NCI-H524 treated with DMSO at 0.1 percent for 48 hours (cell line): ENCODE measurements at places on chromosomes 12 and 14.
A peak's percentile ranks its signal among the peaks of the same experiment; 100 is the strongest.

GRCh38 chr12:122851820-122852219 is 16.6 kb downstream of the HIP1R start:
- no peak for DNase-seq

DNA sequence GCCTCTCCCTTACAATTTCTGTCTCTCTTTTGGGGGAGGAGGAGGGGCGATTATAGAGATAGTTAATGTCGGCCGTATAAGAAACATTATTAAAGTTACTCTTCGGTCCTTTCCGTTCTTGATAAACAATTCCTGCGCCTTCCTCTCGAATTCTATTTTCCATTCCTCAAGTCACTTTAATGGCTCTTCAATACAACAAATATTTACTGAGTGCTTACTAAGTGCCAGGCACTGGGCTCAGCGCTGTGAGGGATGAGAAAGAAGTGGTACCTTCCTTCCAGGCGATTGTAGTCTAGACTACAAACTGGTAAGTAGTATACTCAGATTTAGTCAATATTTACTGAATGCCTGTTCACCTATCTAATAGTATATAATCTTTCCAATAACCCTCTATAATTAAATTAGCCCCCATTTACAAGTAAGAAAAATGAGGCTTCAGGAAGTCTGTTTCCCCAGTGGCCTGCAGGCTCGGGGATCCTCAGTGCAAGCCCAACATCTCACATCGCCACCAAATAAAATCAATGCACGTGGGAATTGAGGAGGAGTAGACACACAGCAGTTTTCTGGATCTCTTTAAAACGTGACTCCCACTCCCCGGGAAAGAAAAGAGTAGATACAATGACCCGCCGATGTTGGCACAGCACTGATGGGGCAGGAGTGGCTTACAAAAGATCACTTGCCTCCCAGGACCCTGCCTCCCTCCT is 589 bp upstream of the ZNF219 start:
- DNase-seq: no peak

- no peak for DNase-seq
These were observed 8.1 kb upstream of the RIC8B start for GRCh38 chr12:106766393-106766826.

DNA sequence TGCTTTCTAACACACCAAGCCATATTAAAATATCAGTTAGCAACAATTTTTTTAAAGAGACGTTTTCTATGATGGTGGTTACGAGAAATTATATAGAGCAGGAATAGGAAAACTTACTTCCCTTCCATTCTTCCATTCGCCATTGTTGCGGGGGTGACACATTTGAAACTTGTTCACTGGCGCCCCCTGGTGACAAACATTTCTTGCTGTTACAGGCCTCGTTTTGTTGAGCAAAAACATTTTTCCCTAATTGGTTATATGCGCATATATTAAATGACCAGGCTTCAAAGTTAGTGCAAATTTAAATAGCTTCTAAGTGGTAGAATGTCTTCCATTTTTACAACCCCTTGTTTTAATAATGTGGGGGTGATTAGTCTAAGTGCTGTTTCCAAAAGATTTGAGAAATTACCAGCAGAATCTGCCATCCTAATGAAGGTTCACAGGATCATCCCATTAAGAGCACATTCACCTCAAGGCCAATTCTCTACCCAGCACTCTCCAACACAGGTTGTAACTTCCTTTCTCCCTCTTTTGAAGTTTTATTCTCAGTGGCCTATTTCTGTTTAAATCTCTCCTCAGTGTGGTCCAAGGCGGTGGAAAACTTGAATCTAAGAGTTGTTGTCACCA is 1124.7 kb downstream of the FLRT2 start:
- DNase-seq: peak; percentile 29

DNA sequence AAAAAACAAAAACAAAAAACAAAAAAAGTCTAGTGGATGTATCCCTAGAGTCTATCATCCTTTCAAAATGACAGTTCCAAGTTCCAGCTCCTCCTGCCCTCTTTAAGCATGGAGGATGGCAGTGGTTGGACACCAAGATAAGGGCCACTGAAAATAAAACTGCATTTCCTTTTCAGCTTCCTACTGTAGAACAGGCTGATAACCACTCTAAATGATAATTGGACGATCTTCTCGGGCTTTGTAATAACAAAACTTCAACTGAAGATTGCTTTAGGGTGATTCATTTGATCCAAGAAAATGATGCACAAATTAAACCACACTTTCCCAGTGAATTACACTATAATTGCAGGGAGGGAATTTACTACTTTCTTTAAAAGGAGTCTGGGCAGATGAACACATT is 42.2 kb upstream of the CRACR2A start:
- DNase-seq: no peak

- DNase-seq: no peak
These were observed 143.0 kb downstream of the AKAP6 start for GRCh38 chr14:32472076-32472475.

GRCh38 chr14:52044791-52045522 is 23.9 kb downstream of the NID2 start:
- no peak for DNase-seq

DNA sequence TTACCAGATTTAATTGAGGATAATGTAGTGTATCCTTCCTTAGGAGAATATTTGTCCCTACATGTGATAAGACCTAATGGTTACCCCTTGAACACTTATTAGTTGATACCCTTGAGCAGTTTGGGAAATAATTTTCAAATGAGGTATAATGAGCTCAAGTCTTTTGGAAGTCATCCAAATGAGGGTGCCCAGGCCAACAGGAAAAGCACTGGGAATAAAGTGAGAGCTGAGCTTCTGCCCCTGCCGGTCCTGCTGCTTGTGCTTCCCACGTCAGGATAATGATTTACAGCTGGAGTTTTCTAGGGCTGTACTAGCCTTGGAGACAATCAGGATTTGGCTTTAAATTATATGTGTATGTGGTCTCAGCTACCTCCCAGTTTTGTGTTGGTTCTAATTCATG is 178.8 kb upstream of the FRMD6 start:
- peak; percentile 71 for DNase-seq

- DNase-seq: no peak
These were observed 845 bp downstream of the TMEM132C start for GRCh38 chr12:128267651-128268378.

DNA sequence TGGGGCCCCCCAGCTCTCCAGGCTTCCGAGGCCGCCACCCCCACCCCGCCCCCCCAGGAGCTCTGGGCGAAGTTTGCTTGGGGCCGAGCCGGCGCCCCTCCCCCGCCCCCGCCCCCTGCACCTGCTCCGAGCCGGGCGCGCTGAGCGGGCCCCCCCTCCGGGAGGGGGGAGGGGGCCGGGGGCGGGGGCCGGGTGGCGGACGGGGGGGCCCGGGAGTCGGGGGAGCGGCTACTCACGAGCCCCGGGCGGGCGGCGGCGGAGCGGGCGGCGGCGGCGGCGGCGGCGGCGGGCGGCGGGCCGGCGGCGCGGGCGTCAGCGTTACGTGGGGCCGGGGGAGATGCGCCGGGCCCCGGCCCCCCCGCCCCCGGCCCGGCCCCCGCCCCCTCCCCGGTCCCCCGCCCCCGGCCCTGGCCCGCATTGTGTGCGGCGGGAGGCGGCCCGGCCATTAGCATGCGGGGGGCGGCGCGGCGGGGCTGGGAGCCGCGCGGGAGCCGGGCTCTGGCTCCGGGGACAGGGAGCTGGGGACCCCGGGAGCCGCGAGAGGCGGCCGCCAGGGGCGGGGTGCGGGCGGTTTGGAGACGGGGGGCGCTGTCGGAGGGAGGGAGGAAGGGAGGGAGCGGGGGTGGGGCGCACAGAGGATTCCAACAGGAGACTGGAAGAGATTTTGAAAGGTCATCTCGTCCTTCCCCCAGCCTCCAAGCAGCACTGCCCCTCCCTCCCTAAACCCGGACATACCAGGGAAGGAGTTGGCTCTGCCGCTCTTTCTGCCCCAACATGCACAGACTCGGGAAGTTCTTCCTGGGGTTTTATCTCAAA is at the start of gene ZNF219:
Gene ZNF219, minus strand, starts transcription at position 580 of the 816 bp plus-strand sequence. CDS start 5,064 bp downstream, outside the sequence.
- DNase-seq: no peak

- no peak for DNase-seq
These were observed 3.3 kb upstream of the CRIP2 start for GRCh38 chr14:105471297-105471821.

- DNase-seq: no peak
These were observed 28.1 kb downstream of the USP15 start for GRCh38 chr12:62288328-62288727.

- DNase-seq: no peak
These were observed 12.4 kb upstream of the EVL start for GRCh38 chr14:100052819-100053218.

GRCh38 chr12:56087220-56087619 is 7.3 kb downstream of the ERBB3 start:
- no peak for DNase-seq

- no peak for DNase-seq
These were observed 81.8 kb downstream of the IRF2BPL start for GRCh38 chr14:76946753-76947077.

DNA sequence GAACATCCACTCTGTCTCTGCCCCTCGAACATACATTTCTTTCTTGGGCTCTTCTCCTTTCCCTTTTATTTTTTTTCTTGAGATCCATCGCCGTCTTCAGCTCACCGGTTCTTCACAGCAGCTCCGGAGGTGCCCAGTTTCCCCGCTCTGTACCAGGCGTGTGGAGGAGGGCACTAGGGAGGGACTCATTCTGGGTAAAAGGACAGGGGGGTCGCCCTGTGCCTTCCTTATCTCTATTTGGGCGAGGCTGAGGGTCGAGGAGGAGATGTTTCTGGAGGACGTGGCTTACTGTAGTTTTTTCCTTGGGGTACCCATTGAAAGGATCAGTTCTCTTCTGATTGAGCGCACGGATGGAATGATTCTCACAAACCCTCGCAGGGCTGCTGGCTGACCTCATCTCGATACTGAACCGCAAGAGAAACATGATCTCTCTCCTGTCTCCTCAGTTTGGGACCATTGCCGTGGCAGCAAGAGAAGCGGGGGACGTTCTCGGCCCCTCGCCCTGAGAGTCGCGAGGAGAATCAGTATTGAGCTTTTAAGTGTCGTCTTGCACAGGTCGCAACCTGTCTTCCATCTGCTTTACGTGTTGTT is 386 bp downstream of the LIN52 start:
- no peak for DNase-seq

DNA sequence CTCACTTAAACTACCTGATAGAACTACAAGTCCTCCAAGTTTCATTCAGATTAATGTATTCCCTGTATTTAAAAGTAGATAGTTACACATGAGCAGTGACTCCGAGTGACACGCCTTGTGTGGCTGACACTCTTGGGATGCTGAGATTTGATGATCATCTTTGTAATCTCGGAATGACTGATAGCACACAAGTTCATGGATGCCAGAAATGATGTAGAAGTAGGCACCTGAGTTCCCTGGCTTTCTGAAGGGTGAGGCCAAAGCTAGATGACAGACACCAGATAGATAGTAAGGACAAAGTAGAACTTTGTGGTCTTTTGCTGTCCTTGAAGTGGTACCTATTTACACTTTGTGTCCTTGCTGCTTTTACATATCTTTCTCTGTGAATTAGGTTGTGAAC is 491.2 kb downstream of the PCNX1 start:
- DNase-seq: no peak

DNA sequence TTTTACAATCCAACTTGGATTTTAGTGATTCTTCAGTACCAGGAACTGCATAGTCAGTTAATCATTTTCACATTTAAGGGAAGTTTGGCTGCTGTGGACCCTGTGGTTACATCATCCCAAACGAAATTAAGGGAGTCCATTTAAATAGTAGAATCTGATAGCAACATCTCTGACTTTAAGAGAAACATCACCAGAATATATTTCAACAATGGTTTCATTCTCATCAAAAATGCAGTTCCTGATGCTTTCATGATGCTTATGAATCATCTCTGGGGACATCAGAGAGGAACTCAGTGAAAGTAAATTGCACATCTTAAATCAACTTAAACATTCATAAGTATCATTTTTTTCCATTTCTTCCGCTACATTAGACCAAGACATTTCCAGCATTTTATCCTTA is 1170.7 kb downstream of the FSCB start:
- DNase-seq: no peak

- DNase-seq: no peak
These were observed 2.7 kb upstream of the SIVA1 start for GRCh38 chr14:104750056-104750752.

DNA sequence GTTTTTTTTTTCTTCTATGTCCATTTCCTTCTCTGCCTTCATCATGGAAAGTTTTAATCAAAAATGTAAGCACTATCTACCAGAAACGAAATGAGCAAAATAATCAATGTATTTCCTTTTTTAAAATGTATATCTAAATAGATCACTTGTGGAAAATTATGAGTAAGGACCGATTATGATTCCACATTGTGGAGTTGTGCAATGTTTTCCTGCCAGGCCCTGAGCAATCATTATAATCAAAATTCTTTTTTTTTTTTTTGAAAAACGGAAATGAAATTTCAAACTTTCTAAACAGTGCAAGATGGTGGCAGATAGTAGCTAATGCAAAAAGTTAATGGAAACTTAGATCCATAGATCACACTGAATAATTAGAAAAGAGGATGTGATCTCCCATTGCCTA is 1074.6 kb upstream of the TMEM132C start:
- DNase-seq: no peak

GRCh38 chr14:93984987-93985410 is 8.6 kb upstream of the ASB2 start:
- DNase-seq: no peak

- no peak for DNase-seq
These were observed 55.6 kb upstream of the ZDHHC17 start for GRCh38 chr12:76708296-76708695.

GRCh38 chr12:40693207-40693821 is 1.1 kb downstream of the CNTN1 start:
- peak; percentile 26 for DNase-seq

DNA sequence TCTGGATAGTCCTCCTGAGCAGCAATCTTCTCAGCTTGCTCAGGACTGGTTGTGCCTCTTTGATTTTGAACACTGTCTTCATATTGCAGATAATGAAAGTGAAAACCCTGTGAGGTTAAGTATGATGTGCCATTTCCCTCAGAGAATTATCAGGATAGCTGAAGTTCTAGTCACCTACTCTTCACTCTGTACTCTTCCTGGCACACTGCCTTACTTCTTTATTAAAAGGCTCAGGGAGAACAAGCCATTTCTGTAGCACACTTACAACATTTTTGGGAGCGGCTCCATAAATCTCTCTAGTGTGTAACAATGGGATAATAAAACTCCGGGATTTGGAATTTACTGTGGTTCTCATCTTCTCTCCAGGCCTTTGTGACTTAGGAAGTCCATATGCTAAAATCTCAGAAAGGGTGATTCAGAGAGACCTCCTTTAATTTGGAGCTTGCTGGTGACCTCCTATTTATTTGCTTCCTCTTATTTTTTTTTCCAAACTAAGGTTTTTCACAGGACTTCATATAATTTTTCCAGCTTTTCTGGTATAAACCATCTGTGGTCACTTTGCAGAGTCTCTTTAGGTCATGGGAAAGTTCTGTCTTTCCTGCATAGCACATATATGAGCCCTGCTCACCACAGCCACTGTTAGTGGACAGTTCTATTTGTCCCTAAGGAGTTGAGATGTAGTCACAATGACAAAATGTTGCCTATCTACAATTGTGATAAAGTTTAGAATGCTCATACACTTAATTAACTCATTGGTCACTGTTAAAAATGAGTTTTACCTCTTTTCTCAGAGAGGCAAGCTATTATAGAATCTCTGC is 53.5 kb upstream of the LDHB start:
- DNase-seq: no peak

- DNase-seq: no peak
These were observed 10.1 kb upstream of the CABP1 start for GRCh38 chr12:120630104-120630892.
